Fibroblast of villous mesenchyme (primary cell): ENCODE measurements at places on chromosomes 12 and 14. TPM values are rescaled to one million over a fixed set of nuclear protein-coding genes. Genes with fewer than 3 reads are reported as not detected.

The AMIGO2 gene
- 62.2 and 101 TPM in 2 replicates for total RNA-seq

GRCh38 chr14:84750763-84751554, 779.0 kb upstream of the FLRT2 start:
- DNase-seq: peak; percentile 13

DNA sequence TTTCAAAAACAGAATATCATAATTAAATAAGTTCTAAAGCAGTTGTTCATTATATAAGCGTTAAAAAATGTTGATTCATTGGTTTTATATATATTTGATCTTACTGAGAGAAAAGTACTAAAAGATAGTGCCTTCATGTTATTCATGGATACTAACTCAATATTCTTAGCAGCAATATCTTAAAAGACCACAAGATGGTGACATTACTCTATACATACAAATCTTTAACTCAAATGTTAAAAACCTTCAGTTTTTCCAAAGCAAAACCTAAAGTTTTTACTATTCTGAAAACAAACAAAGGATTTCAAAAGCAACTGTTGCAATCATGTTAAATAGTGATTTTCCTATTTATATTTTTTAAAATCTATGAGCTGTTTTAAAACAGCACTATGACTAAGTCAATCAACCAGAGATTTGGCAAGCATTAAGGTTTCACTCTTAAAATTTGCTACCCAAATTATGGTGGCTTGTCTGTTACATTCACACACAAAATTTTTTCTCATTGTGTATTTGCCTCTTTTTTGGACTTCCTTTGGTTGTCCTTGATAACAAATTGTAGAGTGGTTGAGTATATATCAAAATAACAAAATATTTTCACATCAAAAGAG, 50.1 kb upstream of the RERGL start:
- DNase-seq: peak; percentile 51

The KRT71 gene
- total RNA-seq: not detected in 2 replicates

- peak; percentile 87 for DNase-seq
Measured at GRCh38 chr12:24822121-24822899, 126.6 kb downstream of the BCAT1 start.

DNA sequence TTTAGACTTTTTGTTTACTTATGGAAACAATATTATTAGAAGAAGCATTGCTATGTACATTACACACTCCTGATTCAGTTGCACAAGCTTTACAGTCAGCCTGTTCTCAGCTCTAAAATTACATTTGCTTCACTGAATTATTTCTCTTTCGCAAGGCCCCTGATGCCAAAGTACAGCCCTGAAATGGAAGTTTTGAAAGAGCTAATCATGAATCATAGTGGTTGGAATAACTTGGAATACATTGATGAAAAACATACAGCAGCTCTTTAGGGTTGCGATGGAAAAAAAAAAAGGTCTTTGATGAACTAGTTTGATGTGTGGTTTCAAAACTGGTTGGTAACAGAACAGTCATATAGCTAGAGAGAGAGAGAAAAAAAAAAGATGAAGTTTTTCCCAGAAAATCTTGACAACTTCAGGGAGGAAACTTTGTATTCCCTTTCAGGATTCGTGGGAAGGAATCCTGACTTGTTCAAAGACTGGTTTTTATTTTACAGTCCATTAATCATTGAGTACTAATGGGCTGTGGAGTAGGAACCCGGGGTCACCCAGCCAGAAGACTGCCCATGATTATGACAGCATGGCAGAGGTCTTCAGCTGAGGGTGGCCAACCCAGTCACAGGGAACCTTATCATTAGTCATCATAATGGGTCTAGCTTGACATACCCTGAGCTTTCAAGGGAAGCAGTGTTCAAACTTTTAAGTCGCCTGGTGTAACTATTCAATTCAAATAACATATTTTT, 460.1 kb downstream of the NAV3 start:
- peak; percentile 73 for DNase-seq

The KRT82 gene
- total RNA-seq: not detected in 2 replicates

DNA sequence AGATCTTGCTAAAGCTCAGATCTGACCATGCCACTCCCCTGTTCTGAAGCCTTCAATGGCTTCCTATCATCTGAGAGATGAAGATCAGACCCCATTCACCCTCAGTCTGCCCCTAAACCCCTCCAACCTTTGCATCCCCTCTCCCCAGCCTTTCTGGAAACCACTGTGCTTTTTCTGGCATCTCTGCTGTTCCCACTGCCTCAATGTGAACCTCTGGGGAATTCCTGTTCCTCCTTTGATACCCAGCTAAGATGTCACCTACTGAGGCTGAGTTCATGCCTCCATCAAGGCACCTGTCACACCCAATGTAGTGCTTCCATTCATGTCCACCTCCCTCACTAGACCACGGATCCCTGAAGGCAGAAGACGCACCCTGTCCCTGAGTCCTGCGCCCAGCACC, 19.3 kb downstream of the CYP46A1 start:
- no peak for DNase-seq

DNA sequence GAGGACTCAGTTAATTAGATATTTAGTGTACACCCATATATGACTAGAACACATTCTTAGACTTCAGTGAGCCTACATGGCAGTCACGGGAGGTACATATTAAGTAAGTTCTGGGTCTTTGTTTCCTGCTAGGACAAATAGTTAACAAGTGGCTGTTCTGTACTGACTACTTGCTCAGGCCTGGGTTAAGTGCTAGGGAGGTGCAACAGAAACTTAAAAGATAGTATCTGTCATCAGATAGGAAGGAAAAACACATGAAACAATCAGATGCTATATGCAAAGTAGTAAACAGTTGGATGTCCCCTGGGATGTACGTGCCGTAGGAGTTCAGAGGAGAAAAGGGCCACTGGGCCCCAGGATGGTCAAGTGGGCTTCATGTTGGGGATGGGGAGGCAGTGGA, 59.5 kb downstream of the SLC4A8 start:
- DNase-seq: no peak

GRCh38 chr12:94898388-94898787, 105.1 kb downstream of the NDUFA12 start:
- DNase-seq: peak; percentile 50

- peak; percentile 0 for DNase-seq
Measured at GRCh38 chr12:34126239-34126641, 103.9 kb downstream of the ALG10 start.

The LRRK2 gene
- 1.3 and 1.6 TPM in 2 replicates for total RNA-seq

DNA sequence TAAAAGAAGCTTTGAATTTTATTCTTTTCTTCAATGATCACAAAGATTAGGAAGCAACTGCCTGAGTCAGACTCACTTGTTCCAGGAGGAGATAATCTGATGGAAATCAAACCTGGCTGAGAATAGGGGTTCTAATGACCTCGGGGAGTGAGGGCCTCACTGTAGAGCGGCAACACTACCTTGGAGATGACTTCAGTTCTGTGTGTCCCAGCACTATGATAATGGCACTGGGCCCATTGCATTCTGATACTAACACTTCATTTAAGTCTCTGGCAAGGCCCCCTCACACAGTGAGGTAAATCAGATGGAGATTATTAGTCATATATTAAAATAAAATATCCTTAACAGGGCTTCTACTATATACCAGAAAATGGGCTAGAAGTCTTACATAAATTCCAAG, 233.3 kb upstream of the EGLN3 start:
- no peak for DNase-seq

- DNase-seq: no peak
Measured at GRCh38 chr12:113062502-113063395, 6.2 kb downstream of the DTX1 start.

DNA sequence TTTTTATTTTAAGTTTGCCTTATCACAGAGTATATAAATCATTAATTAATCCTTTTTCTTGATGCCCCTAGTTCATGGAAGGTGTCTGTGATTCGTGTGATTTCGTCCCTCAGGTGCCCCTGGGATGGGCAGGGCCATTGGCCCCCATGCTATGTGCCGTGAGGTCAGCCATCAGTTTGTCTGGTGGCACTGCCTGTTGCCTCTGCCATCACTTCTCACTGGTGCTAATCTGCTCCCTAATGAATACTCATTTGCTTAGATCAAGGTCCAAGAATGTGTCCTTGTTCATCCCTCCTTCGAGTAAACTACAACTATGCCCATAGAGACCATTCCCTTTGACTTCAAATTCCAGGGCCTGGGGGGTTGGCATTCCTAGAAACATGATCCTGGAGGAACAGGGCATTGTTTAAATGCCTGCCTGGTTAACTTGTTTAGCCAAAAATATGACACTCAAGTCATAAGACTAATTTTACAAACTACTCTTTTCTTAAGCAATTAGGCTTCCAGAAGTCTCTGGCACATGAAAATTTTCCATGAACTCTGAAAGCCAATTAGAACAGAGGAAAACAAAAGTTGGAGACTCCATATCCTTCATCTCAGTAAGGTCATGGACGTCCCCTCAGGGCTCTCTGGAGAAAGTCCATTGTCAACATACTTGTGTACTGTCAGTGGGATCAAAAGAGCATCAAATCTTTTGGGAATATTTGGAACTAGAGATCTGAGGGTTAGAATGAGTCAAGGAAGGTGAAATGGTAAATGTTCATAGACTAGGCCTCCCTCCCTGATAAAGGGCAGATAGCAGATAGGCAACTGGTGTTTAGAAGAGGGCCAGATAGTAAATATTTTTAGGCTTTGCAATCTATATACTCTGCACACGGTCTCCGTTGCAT, 90.9 kb upstream of the PLXNC1 start:
- DNase-seq: peak; percentile 66

The OR6C6 gene
- not detected in 2 replicates for total RNA-seq

The DICER1 gene
- 52.8 and 61.3 TPM in 2 replicates for total RNA-seq

The GPD1 gene
- total RNA-seq: under 0.01 TPM in 1 of 2 replicates, not detected in the other

DNA sequence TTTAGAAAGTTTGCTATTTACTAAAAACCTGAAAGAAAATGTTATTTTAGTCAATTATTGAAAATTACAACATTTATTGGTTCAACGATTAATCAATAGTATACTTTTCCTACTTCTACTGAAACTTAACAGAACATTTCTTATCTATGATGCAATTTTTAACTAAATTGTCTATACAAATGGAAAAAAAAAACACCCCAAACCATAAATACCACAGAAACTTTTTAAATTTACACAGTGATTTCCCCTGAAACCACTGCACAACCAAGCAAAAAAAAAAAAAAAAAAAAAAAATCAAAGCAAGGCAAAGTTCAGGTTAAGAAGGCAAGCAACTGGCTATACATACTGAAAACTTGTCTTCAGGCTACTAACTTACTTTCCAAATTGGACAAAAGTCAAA, 71.9 kb upstream of the POC1B start:
- no peak for DNase-seq

- peak; percentile 58 for DNase-seq
Measured at GRCh38 chr12:4607056-4607455, 41.8 kb downstream of the AKAP3 start.

GRCh38 chr14:36313898-36314297, 6.5 kb downstream of the MBIP start:
- no peak for DNase-seq
